ENCODE measurements at places on chromosomes 5 and 9.

DNA sequence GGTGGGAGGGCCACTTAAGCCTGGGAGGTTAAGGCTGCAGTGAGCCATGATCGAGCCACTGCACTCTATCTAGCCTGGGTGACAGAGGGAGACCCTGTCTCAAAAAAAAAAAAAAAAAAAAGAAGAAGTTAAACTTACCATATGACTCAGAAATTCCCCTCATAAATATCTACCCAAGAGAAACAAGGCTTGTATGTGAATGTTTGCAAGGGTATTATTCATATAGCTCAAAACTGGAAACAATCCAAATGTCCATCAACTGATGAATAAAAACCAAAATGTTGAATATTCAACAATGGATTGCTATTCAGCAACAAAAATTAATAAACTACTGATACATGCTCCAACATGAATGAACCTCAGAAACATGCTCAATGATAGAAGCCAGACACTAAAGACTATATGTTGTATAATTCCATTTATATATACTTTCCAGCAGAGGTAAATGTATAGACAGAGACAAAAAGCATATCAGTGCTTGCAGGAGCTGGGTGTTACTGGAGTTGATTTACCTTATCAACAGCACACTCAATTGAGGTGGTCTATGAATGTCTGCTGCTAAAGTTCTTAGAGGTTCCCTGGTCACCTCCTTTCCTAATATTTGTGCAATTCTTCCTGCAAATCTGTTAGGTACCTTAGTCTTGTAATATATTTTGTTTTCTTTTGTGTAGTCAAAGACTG is 5.3 kb upstream of the SREK1 start:
- DNase-seq: no peak

GRCh38 chr5:98772415-98773213 is 849 bp upstream of the RGMB start:
- peak; percentile 77 for DNase-seq

- no peak for DNase-seq
Measured at GRCh38 chr5:530001-530955, 6.0 kb upstream of the SLC9A3 start.

DNA sequence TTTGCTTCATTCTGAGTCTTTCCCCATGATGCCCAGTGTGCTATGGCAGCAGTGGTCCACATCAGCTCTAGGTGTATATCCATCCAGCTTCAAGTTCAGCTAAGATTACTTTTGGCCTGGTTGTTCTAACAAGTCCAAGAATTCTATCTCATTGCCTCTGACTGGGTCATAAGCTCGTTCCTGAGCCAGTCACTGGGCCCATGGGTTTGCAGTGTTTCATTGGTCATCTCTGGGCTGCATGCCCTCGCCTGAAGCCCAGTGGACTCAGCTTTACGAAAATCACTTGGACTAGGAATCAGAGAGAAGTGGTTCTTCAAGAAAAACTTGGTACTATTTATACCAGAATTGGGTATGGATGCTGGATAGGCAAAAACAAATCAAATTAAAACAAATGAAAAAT is 16.1 kb upstream of the ARHGAP26 start:
- no peak for DNase-seq

GRCh38 chr5:60993425-60993824 is 48.4 kb downstream of the NDUFAF2 start:
- no peak for DNase-seq

DNA sequence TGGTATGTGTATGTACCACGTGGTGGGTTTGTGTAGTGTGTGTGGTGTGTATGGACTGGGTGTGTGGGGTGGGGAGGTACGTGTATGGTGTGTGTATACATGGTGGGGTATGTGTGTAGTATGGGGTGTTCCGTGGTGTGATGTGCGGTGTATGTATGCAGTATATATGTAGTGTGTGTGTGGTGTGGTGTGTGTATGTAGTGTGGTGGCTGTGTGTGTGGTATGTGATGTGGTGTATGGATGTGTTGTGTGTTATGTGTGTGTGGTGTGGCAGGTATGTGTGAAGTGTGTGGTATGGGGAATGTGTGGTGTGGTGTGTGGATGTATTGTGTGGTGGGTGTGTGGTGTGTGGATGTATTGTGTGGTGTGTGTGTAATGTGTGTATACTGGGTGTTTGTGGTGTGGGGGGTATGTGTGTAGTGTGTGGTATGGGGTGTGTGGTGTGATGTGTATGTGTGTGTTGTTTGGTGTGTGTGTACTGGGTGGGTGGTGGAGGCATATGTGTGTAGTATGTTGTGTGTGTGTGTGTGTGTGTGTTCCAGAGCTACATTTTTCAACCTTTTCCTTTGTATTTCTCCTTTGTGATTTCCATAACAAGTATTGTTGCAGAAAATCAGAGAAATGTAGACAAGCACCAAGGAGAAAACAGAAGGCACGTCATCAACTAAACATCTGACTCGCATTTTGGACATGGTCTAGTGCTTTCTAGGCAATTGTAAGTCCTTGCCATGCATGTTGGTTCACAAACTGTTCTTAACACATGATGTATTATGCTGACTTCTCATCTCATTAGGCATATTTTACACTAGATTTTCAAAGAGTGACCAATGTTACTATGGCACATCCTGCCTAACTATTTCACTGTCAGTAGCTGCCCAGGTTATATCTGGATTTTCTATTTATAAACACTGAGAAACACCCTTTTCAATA is 13.2 kb downstream of the SEMA4D start:
- no peak for DNase-seq

DNA sequence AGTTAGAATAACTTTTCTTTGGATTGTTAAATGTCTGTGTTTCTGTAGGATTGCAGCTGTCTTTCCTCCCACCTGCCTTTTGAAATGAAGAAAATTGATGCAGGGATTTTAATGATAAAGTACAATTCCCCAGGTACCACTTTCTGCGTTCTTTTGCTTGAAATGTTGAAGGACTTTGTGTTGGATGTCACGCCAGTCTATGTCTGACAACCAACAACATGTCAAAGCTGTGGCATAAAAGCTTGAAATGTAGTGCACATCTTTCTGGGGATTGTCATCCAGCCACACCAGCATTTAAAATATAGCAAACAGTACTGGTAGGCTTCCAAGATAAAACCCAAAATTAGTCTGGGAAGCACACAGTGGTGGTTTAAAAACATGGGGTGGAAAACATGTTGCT is 381.4 kb downstream of the TMEM161B start:
- no peak for DNase-seq

GRCh38 chr5:53313145-53313544 is 167.3 kb upstream of the FST start:
- no peak for DNase-seq

DNA sequence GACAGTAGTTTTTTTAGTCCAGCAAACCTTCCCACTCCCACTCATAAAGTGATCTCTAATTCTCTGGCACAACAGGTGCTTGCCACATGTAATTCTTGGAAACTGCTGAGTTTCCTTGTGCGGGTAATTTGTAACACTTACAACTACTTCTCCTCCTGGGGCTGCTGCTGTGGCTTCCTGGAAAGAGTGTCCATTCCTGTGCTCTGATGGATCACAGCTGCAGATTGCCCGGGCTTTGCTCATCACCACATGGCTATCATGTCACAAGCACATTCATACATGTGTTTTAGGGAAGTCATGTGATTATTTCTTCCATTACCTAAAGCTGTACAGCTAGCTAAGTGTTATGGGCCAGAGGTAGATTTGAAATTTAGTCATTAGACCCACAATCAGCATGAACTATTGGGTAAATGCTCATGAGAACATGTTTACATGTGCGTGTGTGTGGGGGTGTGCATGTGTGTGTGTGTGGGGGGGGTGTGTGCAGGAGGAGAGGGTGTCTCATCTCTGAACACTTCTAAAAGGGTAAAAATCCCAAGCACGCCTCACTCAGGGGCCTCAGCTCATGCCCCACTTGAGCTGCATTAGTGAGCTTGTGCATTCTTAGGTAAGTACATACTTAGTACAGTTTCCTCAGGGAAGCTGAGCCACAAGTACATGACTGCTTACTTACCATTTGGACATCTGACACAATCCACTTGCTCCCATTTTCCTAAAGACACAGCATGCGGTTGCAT is 118.1 kb upstream of the CCDC112 start:
- DNase-seq: no peak

DNA sequence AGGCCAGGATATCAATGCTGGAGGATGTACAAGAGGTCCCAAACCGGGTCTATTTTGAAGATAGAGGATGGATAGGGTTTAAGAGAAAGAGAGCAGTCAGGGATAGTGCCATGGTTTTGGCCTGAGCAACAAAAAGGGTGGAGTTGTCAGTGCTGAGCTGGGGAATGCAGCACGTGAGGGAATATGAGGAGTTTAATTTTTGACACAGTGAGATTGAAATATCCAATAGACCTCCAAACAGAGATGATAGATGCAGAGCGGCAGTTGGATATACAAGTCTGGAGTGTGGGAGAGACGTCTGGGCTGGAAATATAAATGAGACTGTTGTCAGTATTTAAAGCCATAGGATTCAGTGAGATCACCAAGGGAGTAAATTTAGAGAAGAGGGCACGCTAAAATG is 136.7 kb upstream of the EFNA5 start:
- DNase-seq: no peak

- no peak for DNase-seq
Measured at GRCh38 chr9:127448112-127448805, 2.9 kb downstream of the RPL12 start.

DNA sequence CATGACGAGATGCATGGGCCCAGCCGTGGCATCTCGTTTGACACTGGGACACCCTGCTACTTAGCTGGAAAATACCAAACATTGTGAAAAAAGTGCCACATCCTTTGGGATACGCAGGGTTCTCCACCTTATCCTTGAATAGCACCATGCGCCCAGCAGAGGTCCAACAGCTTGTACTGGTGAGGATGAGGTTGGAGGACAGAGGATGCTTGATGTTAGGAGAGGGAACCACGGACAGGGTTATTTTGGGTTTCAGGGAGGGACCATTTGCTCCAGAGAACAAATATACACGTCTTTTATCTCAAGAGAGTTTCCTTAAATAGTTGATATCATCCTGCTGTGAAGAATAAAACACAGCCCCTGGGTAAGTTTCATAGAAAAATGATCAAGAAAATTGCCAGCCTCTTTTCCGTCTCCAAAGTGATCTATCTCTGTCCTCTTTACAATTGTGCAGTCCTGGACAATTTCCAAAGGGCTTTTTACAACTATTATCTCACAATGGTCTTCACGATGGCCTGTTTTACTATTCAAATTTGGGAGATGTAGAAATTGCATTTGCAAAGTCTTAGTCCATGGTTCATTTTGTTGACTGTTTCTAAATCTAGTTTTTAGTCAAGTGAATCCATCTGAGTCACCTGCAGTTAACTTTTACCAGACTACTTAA is 19.9 kb upstream of the FRRS1L start:
- DNase-seq: no peak

DNA sequence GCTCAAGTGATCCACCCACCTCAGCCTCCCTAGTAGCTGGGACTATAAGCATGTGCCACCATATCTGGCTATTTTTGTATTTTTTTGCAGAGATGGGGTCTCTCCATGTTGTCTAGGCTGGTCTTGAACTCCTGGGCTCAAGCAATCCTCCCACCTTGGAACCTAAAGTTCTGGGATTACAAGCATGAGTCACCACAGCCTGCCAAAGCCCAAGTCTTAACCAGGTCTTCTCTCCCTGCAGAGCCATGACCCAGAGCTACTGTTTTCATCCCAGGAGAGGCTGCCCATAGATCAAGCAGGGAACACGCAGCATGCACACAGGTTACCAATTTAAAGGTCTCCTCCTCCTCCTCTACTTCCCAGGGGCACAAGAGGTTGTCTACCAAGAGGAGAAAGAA is 29.7 kb downstream of the PCDHGC5 start:
- no peak for DNase-seq

- DNase-seq: peak; percentile 73
Measured at GRCh38 chr9:113993838-113994540, 84.1 kb downstream of the AMBP start.

DNA sequence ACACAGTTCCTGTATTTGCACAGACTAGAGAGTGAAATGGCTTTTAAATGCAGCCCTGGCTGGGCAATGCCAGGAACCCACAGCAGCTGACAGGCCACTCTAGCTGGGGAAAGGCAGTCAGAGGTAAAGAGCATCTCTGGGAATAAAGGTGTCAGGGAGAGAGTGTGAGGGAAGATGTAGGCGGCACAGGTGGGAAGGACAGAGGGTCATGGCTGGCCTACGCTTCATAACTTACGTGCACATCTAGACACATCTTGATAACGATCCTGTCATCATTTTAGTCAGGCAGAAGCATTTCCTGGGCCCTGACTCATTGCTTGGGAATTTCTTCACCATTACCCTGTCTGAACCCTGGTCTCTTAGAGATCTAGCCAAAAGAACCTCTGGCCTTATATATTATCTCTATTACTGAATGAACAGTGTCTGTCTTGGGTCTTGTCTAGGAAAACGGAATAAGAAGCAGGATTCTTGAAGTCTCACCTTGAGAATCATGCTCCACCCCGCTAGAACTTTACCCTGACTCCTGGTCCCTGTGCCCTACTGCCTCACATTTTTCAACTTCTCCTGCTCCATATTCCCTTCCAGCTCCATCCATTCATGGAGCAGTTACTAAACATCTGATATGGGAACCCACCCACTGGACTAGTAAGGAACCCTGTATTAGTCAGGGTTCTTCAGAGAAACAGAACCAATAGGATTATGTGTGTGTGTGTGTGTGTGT is 106.4 kb upstream of the ELL2 start:
- DNase-seq: no peak

DNA sequence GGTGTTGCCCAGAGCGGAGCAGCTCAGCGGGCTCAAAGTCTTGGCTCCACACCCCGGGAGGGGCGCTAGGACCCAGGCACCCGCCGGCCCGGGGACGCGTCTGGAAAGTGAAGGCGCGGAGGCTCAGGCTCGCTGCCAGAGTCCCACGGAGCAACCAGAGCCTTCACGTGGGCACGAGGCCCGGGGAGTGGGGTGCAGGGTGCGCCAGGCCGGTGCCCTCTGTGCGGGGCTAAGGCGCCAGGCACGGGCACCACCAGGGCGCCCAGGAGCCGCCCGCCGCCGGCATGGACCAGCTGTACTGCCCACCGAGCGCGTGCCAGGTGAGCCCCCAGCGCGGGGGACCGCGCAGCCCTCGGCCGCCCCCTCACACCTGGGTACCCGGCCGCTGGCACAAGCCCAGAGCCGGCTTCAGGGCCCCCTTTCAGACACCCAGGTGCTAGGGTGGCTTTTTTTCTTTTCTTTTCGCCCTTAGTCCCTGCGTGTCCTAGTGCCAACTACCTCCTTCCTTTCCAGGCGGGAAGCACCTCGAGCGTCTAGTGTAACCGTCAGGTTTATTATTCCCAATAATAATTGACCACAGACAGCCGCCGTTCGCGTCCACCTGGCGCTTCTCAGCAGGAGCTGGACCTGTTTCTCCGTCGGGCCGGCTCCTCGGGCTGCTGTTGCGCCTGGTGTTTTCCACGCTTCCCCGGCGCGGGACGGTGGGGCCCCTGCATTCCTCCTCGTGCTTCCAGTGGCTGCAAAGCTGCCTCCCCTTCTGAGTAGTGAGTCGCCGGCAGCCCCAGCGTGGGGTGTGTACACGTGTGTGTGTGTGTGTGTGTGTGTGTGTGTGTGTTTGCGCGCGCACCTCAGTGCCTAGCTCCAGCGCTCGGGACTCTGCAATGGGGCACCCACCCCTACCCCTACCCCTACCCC is 30.1 kb upstream of the PDE8B start:
- no peak for DNase-seq

DNA sequence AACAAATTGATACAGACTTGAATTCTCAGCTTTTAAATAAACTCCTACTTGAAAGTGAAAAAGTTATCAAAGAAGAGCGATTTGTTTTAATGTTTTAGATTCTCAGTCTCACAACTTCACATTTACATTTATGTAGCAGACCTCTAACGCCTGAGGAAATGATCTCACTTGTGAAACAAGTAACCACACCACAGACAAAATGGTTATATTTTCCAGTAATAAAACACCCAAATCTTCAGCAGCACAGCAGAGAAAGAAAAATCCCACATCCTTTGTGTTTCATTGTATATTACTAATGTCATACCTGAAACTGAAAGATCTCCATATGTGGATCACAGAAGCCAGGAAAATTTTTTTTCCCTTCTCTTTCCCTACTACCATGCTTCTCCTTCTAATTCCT is 29.8 kb upstream of the GZMA start:
- no peak for DNase-seq

Measured in hypothalamus (tissue), 51 donors.